ENCODE measurements at places on chromosomes 2 and 18. TPM values are rescaled to one million over a fixed set of nuclear protein-coding genes. Genes with fewer than 3 reads are reported as not detected.

The IL36B gene
- not detected for total RNA-seq

- no peak for DNase-seq
Observed at GRCh38 chr2:46164529-46165301, 132.5 kb upstream of the EPAS1 start.

The SCYGR4 gene
- not detected for total RNA-seq

DNA sequence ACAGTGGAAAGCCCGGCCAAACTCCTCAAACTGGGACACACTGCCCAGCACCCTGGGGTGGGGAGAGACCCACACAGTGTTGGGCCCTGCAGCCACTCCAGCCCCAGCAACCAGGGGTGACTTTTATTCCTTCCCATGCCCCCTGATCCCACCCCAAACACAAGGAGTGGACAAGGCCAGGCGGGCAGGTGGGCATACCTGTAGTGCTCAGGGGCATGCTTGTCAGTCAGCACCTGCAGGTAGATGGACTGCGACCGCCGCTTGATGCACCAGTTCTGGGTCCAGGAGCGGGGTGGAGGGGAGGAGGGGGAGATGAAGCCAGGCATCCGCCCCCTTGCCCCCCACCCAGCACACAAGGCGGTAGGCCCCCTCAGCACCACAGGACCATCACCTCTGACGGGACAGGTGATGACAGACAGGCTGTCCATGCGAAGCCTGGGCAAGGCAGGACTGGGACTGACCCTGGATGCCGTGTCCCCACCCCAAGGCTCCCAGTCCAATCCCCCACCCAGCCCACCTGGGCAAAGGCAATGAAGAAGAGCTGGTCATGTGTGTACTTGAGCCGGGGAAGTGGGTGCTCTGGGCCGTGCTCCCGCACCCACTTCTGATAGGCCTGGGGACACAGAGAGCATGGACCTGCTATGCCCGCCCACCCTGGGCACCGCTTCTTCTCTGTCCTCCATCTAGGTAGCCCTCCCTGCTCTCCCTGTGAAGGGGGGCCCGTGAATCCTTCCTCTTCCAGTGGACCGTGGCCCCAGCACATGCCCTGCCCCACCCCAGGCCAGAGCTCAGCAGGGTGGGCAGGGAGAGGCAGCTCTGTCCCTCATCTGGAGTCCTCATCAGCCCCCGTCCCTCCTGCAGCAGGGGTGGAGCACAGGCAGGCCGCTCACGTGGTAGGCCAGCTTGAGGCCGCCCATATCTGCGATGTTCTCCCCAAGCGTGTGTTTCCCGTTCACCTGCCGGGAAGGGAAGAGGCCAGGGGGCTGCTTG is 7.1 kb downstream of the ECEL1 start:
- no peak for DNase-seq

- no peak for DNase-seq
Observed at GRCh38 chr2:240174496-240174895, 34.0 kb upstream of the OTOS start.

- no peak for DNase-seq
Observed at GRCh38 chr18:47247416-47248114, 3.9 kb downstream of the SKOR2 start.

The B3GNT7 gene
- 0.38 TPM for total RNA-seq

The RNF181 gene
- 41.5 TPM for total RNA-seq

DNA sequence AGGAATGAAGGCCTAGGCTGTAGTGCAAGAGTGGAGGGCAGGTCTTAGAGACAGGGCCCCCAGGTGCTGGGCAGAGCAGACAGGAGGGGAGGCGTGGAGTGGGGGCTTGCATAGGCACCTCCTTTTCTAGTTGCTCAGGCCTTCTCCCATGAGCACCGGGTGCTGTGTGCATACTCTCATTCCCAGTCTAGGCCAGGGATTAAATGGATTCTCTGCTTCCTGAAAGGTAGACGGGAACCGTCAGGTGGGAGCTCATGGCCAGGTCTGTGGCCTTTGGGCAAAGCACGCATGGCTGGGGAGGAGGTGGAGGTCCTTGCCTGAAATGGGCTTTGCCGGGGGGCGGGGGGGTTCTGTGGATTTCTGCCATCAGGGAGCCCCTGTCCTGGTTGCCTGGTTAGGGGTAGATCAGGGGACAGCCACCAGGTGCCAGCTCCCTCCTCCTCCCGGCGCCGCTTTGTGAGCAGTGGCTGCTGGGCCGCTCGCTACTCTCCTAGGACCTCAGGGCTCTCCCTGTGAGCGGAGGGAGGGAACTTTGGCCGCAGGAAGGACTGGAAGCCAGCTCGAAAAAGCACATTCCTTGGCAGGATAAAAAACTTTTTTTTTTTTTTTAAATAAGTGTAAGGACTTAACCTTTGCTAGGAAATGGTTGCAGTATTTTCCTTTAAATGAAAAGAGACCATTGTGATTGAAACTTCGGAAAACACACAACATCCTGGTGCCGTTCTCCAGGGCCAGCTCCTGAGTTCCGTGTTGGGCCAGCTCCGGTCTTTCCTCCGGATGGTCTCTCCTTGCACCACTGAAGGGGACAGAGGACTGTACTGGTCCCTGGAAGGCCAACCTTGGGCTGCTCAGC is 82.8 kb upstream of the HAAO start:
- DNase-seq = no peak

The DOK6 gene
- total RNA-seq = not detected

The SERPINB5 gene
- total RNA-seq = not detected

DNA sequence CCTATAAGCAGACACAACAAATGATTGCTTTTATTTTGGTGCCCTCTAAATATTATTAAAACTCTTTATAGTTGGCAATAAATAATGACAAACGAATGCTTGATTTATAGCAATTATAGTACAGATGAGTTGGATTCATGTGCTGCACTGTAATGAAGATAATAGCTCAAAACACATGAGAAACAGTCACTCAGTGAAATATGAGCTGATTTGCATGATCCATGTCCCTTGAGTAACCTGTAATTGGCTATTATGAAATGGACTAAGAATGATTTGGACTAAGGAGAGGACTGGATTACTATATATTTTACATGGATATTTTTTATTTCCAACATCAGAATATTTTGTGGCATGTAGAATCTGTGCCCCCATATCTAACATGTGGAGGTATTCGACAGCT is 365.6 kb upstream of the UBE2E3 start:
- no peak for DNase-seq

DNA sequence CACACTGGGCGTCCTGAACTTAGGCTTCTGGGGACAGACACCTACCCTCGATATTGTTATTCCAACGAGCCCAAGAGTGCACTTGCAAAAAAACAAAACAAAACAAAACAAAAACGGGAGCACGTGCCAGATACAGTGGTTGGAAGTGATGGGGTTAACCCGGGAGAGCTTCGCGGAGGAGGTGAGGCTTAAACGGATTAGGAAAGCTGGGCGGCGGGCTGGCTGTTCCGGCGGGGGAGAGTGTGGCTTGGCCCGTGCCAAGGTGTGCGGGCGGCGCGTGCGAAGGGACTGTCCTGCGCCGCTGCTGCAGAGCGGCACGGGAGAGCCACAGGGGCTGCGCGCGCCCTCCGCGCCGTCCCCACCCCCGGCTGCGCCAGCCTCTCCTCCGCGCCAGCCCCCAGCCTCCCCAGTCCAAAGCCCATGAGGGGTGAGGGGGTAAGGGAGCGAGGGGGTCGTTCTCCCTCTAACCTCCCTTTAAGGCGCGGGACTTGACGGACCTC is 1.5 kb upstream of the SLC30A3 start:
- no peak for DNase-seq

DNA sequence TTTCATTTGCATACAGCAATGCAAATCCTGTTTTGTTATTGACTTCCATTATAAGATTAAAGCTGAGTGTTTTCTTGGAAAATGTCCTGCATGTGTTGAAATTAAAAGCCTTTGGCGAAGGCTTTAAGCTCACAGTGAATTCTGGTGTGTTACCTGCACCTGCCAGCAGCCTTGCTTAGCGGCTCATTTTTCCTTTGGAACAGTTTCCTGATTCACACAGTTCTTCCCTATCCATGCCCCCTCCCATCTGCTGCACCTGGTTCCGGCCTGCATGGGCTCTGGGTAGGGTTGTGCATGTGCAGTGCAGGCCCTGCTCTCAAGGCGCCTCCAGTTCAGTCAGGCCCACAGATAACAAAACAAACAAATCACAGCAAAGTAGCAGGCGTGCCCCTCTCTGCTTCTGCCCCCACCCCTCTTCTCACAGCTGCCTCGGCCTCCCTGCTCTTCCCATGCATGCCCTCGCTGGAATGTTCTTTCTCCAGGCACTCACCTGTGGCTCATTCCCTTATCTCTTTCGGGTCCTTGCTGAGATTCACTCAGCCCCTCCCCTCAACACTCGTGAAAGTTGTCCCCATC is 15.8 kb downstream of the MTCL1 start:
- DNase-seq = no peak

DNA sequence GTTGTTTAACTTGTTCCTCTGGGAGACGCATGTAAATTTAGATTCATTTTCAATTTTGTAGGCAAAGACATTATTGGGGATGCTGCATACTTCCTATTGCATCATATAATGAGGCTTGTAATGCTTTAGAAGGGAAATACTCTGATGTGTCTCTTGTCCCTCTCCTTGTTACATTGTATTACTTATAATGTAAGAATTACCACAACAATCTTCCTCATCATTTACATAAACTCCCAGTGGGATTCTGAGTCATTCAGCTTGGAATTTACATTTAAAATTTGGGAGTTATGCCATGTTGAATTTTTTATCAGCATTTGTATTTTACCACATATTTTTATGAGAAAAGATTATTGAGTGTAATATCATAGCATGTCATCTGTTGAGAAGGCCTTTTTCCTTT is 963.4 kb upstream of the NRXN1 start:
- DNase-seq = no peak

DNA sequence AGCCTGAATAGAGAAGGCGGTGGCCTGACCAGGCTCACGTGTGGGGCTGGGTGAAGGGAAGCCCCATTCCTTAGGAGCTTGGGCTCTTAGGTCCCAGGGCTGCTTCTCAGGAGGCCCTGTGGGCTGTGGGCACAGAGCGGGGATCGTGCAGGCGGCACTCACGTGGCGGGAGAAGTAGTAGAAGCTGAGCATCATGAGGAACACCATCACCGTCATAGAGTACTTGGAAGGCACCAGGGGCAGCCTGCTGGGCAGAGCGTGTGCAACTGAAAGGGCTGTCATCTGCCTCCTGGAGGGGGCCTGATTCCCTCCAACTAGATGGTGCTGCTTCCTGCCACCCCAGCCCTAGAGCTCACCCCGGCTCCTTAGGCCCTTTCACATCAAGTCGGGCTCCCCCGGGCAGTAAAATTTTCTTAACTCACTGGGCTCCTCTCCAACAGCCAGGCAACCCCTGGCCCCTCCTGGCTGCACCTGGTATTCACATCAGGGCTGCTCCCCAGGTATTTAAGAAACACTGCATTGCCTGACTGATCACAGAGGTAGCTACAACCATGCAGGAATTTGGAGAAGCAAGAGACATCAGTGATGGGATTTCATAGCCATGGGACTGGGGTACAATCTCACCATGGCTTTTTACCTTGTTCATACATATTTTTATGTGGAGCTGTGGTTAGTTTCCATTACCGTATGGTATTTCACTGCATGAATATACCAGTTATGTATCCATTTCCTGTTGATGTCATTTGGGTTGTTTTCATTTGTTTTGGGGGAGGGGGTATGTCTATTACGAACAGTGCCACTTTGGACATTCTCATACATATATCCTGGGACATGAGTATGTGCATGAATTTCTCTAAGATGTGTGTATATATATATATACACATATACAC is 32.9 kb downstream of the CENPO start:
- DNase-seq = no peak
